ENCODE measurements at places on chromosomes 2 and 18.

- DNase-seq, result no peak
Measured at GRCh38 chr2:30584116-30584515, 137.1 kb downstream of the LCLAT1 start.

GRCh38 chr2:29834624-29835023, 86.8 kb downstream of the ALK start:
- DNase-seq, result no peak

DNA sequence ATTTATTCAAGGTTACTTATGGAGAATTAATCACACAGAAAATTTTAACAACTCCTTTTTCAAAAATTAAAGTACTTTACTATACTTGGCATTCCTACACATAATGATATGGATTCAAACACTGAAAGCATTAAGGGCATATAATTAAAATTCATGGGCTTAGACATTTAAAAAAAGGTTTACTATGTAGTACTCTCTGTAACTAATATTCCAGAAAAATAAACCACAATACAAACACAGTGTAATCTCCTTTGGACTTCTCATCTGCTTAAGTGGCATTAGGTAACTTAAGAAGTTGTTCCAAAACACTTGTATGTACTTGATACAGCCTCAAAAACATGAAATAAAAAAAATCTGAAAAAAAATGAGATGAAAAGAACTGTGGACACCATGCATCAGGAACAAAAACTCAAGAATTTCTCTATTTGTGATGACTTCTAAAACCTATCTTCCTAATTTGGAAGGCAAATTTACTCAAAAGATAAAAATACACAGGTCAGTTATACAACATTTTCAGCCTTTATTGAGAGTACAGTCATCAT, 21.0 kb downstream of the C1D start:
- no peak for DNase-seq

- DNase-seq, result no peak
Measured at GRCh38 chr2:232218778-232219495, 159.6 kb upstream of the ALPP start.

DNA sequence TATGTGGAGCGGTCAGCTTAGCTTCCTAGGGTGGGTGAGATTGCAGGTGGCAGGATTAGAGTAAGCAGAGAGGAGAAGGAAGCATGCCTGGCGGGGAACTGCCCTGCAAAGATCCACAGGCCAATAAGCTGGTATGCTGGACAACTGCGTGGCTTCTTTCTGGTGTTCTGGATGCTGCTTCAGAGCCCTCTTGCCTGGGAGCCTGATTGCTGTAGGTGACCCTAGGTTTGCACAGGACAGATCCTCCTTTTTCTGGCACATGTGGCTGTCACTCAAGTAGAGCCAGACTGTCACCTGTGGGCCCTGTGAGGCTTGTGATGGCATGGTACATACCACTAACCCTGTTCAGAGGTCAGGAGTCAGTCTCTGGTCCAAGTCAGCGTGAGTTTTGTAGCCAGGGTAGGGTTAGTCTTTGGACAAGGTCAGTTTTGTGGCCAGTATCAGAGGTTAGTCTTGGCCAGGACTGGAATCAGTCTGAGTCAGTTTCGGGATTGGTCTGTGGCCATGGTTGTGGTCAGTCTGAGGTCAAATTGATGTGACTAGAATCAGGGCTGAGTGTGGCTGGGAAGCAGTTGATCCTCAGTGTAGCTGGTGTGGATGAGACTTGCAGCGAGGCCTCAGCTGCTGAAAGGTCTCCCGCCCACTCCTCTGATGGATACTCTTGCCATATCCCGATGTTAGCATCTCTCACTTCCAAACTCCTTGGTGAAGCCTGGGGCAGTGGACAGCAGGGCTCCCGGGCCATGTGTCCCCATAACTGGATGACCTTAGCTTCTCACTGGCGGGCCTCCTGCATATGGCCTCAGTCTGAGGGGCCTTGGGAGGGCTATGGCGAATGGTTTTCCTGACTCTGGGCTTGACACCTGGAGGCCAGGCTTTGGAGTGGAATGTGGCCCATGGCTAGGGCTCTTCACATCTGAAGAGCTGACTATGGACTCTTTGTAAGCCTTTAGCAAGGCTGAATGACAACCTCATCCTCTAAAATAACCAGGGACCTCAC, 260.5 kb downstream of the DYSF start:
- DNase-seq, result no peak

DNA sequence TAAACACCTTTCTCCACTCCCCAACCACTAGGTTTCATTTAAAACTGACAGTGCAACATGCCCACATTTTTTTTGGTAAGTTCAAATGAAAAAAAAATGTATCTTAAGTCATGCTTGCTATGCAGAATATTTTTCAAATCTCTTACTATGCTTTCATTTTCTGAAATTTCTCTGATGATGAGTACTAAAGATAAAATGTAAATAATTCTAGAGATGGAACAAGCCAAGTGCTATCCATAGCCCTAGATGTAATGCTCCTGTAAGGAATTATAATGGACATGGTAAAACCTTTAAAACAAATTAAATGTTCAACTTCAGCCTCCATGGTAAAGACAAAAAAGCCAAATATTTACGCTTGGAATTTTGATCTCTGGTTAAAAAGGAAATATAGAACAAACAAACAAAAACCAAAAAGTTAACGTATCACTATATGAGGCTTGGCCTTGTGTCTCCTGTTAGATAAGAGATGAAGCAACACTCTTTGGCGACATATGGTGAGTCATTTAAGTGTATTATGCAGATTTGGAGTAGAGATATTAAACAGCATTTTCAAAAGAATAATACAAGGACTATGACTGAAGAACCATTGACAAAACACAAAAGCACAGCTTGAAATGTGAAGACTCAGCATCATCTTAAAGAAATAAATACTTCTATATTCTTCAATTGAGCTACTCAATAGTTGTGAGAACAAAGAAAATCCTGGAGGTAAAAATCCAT, 392.0 kb upstream of the LYPD1 start:
- no peak for DNase-seq

DNA sequence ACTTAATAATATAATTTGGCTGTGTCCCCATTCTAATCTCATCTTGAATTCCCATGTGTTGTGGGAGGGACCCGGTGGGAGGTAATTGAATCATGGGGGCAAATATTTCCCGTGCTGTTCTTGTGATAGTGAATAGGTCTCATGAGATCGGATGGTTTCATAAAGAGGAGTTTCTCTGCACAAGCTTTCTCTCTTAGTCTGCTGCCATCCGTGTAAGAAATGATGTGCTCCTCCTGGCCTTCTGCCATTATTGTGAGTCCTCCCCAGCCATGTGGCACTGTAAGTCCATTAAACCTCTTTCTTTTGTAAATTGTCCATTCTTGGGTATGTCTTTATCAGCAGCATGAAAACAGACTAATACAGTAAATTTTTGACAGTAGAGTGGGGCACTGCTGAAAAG, 102.5 kb upstream of the LTBP1 start:
- no peak for DNase-seq

GRCh38 chr2:216679658-216680024, 15.7 kb downstream of the IGFBP5 start:
- DNase-seq, result no peak

DNA sequence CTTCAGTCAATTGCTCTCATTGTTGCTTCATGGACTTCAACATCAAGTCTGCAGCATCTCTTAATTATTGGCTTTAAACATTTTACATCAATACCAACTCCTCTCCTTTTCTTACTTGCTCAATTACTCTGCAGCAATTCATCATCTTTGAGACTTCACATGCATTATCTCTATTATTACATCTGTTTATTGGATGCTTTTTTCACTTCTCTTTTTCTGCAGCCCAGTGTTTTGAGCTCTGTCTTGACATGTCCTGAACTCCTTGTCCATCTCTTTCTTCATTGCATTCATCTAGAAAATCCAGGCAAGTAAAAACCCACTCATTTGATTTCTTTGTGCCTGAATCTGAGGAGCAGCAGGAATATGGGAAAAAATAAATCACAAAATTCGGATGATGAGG, 647.9 kb downstream of the PLCL1 start:
- no peak for DNase-seq

GRCh38 chr2:88599527-88599926, 27.7 kb downstream of the EIF2AK3 start:
- DNase-seq, result no peak

GRCh38 chr2:209505410-209505809, 81.6 kb downstream of the MAP2 start:
- no peak for DNase-seq

Data from G401 (cell line).